Left ventricle myocardium inferior (tissue), 1 donor: ENCODE measurements at places on chromosomes 4 and X. TPM values are rescaled to one million over a fixed set of nuclear protein-coding genes. Genes with fewer than 3 reads are reported as not detected.

Gene RTL5
- total RNA-seq = 2.6 TPM

Gene ANOS1
- total RNA-seq = 5.0 TPM

Gene HSFX4
- total RNA-seq = not detected

Gene DLG3
- total RNA-seq = 7.9 TPM

Gene CPZ
- 0.27 TPM for total RNA-seq

Gene CLDN2
- total RNA-seq = not detected

Gene SPP1
- 3.7 TPM for total RNA-seq

Gene HSD17B13
- 0.08 TPM for total RNA-seq

Gene C4orf50
- not detected for total RNA-seq

Gene CLNK
- total RNA-seq = not detected

Gene EXOC1L
- total RNA-seq = not detected

Gene CRMP1
- 1.4 TPM for total RNA-seq

Gene SMIM10
- total RNA-seq = 4.9 TPM
